ENCODE measurements at places on chromosomes 11 and 22. TPM values are rescaled to one million over a fixed set of nuclear protein-coding genes. Genes with fewer than 3 reads are reported as not detected.
A peak's percentile ranks its signal among the peaks of the same experiment; 100 is the strongest.

DNA sequence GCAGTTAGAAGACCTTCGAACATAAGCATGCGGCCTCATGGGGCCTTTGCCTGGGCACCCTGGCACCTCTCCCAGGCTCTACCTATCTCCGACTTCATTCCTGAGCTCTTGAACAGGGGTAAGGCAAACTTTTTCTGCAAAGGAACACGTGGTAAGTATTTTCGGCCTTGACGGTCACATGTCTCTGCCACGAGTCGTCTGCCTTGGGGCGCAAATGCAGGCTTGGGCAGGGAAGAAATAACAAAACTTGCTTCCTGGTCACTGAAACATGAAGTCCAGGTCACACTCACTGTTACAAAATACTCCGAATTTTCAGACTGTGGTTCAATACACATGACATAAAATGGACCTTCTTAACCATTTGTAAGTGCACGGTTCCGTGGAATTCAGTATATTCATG lies 3.4 kb upstream of the ASCL2 start:
- no peak for DNase-seq

DNA sequence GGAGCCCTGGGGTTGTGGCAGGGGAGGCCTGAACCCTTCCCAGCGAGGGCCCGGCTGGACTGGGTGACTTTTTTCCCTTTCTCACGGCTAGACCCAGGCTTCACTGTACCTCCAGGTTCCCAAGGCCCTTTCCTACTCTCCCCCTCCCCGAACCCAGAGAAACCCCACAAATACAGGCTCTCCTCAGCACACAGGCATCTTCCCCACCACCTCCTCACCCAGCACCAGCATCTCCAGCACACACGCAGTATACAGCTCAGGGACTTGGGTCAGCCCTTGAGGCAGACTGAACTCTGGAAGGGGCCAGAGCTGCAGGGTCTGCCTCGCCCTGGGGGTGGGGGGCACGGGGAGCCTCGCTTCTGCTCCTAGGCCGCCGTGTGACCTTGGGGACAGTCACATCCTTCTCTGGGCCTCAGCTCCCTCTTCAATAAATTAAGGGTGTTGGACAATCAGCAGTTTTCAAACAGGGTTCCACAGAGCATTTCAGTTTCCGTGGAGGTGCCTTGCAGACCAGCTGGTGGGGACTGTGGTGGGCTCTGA lies 4.5 kb downstream of the TMPRSS13 start:
- no peak for DNase-seq

- DNase-seq, result no peak
Observed at GRCh38 chr11:132395434-132395833, 1025.0 kb downstream of the NTM start.

GRCh38 chr11:10669258-10670033 lies 24.1 kb downstream of the IRAG1 start:
- DNase-seq, result no peak

DNA sequence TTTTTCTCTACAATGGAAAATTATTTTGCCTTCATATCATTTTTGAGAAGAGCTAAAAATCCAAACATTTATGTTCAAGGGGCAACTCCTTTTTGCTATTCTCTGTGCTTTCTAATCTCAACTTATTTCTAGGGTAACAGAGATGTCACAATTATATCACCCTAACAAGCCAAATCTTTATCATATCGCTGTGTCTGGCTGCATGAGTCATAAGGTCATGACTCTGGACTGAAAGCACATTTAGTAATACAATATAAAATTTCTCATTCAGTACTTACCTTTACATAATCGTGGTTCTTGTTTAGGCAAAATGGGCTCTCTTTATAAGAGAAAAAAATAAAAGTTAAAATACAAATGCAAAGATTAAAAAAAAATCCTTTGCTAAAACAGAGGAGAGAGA lies 326.0 kb downstream of the CASP12 start:
- no peak for DNase-seq

DNA sequence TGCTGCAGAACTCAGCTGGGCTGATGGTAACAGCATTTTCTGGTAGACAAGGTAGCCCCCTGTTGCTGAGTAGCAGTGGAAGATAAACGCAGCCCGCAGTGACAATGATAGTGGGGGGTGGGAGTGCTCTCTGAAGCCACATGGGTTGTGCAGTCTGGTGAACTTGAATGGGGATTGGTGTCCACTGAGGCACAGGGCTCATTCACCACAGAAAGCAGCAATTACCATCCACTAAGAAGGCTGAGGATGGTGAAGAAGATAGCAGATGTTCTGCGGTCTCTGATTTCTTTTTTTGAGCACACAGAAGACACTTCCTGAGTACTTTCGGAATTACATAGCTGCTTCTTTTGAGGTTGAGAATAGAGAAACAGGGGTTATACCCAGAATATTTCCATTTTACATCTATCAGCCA lies 150.3 kb downstream of the LRRC4C start:
- DNase-seq, result no peak

DNA sequence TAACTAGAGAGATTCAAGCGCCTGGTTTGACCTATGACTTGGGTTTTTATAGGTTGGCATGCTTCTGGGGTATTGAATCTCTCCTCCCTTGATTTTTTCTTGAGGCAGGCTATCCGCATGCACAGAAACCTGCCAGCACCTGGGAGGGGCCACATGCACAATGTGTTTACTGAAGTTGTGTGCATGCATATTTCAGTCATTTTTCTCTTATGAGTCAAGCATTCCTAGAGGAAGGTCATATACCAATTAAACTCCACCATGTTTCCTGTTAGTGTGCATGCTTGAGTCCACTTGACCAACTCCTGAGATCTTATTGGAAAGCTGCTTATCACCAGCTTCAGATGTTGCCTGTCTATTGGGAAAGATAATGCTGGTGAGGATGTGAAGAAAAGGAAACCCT lies 1718.4 kb downstream of the LRRC4C start:
- no peak for DNase-seq

DNA sequence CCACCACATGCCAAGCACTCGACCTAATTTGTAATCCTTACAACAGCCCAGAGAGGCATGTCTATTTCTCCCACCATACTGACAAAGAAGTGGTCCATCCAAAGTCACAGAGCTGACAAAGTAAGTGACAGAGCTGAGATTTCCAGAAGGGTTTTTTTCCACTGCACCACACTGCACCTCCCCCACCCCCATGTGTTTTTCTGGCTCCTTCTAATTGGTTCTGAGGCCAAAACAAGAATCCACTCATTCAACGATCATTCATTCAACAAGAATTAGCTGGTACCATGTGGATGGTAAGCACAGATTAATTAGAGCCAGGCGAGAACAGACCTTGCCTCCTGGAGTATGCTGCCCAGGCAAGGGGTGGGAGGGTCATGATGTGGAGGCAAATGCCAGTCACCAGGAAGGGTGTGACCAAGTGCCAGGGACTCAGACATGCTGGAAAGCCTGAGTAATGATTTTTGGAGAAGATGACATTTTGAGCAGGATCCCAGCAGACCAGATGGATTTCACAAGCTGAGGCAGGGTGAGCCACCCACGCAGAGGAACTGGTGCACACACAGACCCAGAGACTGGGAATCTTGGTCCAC lies 14.9 kb upstream of the PRG2 start:
- no peak for DNase-seq

DNA sequence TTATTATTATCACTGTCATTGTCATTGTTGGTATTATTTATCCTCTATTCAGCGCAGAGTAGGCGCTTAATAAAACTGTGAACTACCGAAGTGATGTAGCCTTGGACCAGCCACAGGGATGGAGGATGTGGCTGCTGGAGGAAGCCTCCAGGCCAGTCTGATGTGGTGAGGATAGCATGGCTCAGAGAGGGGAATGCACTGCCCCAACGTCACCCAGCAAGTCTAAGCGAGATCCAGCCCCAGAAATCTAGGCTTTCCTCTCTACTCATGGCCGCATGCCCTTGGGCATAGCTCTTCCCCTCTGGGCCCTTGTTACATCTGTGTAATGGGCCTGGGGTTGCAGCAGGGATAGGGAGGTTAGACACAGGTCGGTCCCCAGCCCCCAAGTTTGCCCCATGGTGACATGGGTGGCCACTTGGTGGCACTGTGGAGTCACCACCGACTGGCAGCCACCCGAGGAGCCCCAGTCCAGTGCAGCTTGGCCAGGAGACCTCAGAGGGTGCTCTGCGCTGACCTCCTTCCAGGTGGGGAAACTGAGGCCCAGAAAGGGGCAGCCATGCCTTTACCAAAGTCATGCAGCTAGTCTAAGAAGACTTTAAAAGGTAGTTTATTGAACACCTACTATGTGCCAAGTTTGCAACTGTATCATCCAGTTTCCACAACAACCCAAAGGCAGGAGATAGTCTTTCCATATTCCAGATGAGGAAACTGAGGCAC lies 395.7 kb downstream of the MN1 start:
- DNase-seq, result peak; percentile 77

- DNase-seq, result no peak
Observed at GRCh38 chr11:64132191-64132771, 33.6 kb downstream of the MACROD1 start.

GRCh38 chr11:126716456-126717083 lies 284.0 kb downstream of the KIRREL3 start:
- DNase-seq, result peak; percentile 79

GRCh38 chr11:47269829-47270305 lies at the start of gene MADD:
TSS of gene MADD (plus strand) at chr11:47270133.
- peak; percentile 96 for DNase-seq

DNA sequence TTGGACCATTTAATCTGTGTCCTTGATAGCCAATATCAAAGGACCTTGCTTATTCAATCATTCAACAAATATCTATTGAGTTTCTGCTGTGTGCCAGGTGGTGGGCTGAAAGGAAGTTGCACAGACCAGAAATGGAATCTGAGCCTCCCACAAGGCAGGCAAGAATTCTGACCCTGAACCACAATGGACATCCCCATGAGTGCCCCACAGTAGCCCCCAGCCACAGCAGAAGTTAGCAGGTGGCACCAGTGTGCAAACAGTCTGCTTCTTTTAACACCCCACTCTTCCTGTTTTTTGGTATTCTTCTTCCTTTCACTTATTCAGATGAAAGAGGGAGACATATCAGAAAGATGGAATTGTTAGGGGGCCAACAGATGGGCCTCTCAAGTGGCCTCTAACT lies 12.2 kb upstream of the SERPING1 start:
- DNase-seq, result no peak

DNA sequence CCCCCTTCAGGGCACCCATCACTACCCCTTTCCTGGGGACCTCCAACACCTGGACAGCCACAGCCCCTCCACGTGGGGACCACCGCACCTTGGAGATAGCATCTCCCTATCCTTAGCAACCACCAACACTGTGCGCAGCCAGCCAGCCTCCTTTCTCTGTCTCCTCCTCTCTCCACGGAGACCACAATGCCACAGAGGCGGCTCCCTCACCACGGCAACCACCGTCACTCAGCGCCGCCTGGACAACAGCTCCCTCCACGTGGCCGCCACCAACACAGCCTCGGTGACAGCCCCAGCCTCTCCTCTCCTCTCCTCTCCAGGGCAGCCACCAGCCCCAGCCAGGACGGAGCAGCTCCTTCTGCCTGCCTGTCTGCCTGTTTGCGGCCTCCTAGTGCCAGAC lies 10.5 kb downstream of the ELFN2 start:
- DNase-seq, result no peak

- no peak for DNase-seq
Observed at GRCh38 chr11:32187111-32187510, 96.2 kb downstream of the RCN1 start.

DNA sequence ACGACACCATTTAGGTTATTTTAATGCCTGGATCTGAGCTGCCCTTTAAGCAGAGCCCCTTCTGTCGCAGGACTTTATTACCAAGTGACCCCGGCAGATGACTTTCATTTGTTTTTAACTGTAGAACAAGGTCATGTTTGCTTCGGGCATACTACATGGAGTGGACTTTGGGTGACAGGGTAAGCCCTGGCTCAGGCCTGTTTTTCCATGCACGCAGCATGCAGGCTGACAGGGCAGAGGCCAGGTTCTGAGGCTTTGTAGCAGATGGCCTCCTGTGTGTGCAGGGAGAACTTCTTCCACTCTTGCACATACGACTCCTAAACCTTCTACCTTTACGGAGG lies 50.5 kb downstream of the SNX19 start:
- DNase-seq, result no peak

DNA sequence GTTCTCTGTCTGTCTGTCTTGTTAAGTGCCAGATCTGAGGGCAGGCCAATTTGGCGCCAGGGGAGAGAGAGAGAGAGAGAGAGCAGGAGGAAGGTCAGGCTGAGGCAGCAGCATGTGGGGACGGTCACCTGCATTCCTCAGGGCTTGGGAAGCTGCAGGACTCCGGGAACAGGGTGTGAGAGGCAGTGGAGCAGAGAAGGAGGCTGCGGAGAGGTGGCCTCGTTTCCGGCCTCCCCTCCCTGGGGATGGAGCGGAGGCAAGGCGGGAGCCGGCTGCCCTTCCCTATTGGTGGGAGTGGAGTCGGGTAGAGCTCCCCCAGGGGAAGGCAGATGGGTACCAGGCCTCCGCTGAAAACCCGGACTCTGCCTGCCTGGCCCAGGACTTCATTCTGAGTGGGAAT lies 9.7 kb downstream of the CLMP start:
- DNase-seq, result no peak

DNA sequence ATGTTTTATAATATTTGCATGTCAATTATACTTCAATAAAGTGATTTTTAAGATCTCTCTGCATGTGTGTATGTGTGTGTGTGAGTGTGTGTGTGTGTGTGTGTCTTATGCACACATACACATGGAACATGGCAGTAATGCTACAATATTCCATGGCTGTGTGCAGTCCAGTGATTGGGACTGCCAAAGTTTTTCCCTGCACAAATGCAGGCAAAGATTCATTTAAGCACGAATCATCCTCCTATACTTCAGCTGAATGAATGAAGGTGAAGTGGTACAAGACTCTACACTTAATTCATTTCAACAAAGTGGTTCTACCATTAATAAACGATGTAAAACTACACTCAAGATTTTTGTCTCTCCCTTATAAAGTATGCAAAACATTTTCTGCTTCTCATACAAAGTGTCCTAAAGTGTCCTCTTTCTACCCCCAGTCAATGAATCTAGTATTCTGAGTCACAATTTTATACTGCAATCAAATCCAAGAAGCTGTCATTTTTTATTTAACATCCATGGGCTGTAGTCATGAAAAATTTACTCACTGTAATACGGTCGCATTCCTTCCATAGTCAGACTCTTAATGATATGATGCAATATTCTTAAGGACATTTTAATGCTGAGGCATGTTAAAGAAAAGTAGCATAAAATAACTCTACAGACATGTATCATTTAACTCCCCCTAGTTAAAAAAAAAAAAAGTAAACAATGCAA lies 132.4 kb downstream of the TTC28 start:
- no peak for DNase-seq

The RPS6KB2 gene
- 48.9 TPM for total RNA-seq

The CD3E gene
- 0.32 TPM for total RNA-seq

The SCGB1C1 gene
- total RNA-seq, result not detected

The FLRT1 gene
- total RNA-seq, result not detected

The CCDC188 gene
- total RNA-seq, result not detected

The OR5I1 gene
- total RNA-seq, result not detected

The CRYAB gene
- total RNA-seq, result not detected

The OR8J3 gene
- total RNA-seq, result not detected

The PRR5L gene
- total RNA-seq, result not detected

The RRM1 gene
- 69.0 TPM for total RNA-seq

The POLR2F gene
- 41.9 TPM for total RNA-seq

The LTO1 gene
- 26.2 TPM for total RNA-seq

The PYGM gene
- 1.3 TPM for total RNA-seq

The DNAJB7 gene
- total RNA-seq, result not detected

Measured in Karpas-422 (cell line).